ENCODE measurements at places on chromosomes 16 and 17.
A peak's percentile ranks its signal among the peaks of the same experiment; 100 is the strongest.

- peak; percentile 72 for DNase-seq
These were observed 36.8 kb downstream of the CBFA2T3 start for GRCh38 chr16:88939972-88940861.

GRCh38 chr17:34579017-34579946 is at the start of gene TMEM132E:
Gene TMEM132E, plus strand, starts transcription at chr17:34579582. Its CDS starts 1,495 bp downstream, at chr17:34581077.
- peak; percentile 4 for DNase-seq

- DNase-seq, result peak; percentile 41
These were observed 14.4 kb downstream of the GJD3 start for GRCh38 chr17:40349895-40350688.

- no peak for DNase-seq
These were observed 102.4 kb downstream of the CCT6B start for GRCh38 chr17:34858591-34859565.

DNA sequence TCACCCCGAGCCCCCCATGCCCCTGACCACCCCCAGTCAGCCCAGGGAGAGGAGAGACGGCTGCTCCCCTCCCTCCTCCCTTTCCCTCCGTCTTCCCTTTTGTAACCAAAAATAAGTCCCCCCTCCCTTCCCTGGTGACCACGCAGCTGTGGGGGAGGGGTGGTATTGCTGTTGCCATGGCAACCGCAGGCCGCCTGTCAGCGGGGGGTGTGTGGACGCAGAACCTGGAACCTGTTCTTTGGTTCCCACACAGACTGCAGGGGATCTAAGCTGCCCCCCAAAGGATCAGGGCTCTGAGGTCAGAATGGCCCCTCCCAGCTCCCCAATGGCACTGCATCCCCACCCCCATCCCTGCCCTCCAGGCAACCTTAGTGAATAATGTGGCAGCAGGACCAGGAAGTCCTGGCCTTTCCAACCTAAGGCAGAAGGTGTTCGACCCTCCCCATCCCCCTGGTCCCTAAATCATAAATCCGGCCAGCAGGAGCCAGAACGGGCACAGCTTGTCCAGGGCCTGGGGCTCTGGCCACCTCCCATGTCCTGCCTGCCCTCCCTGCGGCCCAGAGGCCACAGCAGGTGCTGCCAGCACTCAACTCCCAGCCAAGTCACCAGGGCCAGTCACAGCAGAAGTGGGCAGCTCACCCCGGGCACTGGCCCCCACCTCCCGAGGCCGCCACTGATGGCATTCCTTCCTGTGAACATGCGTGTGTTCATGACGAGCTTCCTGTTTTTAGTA is 12.0 kb downstream of the CA4 start:
- peak; percentile 59 for DNase-seq

- no peak for DNase-seq
These were observed 79.5 kb upstream of the RPL38 start for GRCh38 chr17:74123866-74124444.

DNA sequence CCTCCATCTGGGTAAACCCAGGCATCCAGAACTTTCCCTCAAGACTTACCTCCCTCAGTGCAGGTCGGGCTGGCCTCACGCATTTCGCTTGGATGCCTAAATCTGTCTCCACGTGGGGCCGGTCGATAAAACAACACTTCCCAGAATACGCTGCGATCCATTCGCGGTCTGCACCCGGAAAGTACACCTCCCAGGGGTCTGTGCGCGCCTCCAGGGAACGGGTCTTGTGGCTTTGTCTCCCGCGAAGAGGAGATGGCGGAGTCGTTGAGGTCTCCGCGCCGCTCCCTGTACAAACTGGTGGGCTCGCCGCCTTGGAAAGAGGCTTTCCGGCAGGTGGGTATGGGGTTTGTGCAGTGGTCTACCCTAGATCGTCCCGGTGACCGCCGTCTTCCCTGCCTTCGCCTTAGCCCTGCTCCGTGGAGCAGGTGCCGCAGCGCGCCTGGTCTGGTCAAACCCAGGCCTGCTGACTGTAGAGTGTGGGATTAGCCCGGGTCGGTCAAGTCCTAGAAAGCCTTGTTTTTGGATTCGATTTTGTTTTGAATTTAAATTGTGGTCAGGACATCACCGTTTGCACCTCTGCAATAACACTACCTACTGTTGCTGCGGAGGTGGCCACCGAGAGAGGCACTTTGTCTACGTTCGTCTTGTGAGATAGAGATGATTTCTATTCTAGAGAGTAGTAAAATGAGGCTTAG is at the start of gene RPAIN:
TSS of gene RPAIN (plus strand) at position 224 of the 695 bp plus-strand sequence. CDS start at position 253, 29 bp downstream.
- peak; percentile 94 for DNase-seq

DNA sequence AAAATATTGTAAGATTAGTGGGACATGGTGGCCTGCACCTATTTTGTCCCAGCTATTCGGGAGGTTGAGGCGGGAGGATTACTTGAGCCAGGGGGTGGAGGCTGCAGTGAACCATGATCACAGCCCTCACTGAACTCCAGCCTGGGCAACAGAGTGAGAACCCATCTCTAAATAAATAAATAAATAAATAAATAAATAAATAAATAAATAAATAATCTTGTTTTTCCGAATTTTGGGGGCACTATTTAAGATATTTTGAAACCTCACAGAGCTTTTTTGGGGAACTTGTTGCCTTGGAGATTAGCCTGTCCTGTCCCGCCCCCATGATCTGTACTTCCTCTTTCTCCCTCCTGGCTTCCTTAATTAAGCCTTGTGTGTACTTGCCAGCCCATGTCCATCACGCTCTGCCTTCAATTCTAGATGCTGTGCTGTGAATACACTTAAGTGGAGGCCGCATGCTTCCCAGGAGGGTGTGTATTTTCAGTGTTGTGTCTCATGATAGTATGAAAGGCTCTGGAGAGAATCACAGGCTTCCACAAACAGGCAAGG is 4.4 kb downstream of the LGALS9 start:
- DNase-seq, result no peak

DNA sequence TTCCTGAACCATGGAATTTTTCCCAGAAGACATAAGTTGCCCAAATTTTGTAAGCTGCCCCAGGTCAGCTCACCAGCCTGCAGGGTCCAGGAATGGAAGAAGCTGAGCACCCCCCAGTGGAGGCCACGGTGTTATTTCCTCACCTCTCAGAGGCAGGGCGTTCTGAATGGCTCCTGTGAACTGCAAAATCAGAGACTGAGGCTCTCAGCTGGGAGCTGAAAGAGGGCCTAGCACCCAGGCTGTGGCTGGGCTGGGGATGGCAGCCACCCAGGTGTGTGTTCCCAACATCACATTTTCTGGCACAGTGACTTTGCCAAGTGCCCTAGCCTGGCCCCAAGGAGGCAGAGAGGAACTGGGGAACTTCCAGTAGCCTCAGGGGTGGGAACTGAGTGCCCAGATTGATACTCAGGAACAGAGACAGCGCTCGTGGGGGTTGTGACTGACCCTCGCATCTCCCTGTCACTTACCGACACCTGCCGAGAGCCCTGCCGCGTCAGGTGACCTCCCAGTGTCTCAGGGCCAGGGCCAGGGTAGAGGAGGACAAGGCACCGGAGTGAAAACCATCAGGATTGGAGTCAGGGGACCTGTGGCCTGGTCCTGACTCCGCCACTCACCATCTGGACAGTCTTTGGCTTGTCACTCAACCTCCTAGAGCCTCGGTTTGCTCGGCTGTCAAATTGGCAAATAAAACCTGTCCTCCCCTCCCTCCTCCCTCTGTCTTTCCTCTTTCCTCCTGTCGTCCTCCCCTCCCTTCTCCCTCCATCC is 11.3 kb downstream of the CACNG4 start:
- DNase-seq, result peak; percentile 26

GRCh38 chr16:56349086-56349415 is 76.3 kb downstream of the AMFR start:
- DNase-seq, result no peak

- no peak for DNase-seq
These were observed 579 bp upstream of the LRRC59 start for GRCh38 chr17:50397919-50398285.

DNA sequence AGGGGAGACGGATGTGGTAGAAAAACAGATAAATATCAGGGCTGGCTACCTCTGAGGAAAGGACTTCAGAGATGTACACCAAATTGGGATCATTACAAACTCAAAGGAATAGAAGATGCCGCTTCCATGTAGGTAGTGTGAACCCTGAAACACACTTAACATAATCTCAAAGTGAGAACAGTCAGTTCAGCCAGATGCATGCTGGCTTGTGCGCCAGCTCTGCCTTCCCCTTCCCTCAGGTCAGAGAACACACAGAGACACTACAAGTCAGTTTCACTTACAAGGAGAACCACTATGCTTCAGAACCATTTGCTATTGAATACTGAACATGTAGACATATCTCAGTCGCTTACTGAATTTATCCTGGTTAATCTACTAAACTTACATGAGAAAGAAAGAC is 176.0 kb upstream of the AXIN2 start:
- no peak for DNase-seq

DNA sequence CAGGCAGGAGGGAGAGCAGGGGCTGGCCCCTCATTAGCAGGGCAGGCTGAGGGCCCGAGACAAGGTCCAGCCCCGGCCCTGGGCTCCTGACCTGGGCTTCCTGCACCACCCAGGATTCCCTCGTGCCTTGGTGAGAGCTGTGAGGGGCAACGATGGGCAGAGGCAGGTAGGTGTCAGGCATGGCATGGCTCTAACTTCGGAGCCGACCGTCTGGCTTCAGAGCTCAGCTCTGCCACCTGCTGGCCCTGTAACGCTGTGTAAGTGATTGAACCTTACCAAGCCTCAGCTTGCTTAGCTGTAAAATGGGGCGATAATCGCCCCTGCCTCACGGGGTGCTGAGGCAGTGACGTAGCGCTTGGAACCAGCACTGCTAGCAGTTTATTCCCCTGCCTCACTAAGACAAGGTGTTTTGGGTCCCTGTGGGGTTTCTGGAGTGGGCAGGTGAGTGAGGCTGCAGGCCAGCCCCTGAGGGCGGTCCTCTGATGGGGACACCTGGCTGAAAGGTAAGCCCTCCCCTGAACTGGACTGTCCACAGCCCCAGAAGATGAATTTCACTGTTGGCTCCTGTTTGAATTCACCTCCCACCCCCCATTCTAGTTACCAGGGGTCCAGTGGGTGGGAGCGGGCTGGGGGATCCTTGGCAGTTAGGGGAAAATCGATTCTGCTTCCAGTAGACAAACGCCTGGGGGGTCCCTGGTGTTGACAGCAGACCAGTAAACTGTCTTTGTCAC is 184.8 kb upstream of the GSE1 start:
- DNase-seq, result no peak

- no peak for DNase-seq
These were observed 3.6 kb downstream of the CDT1 start for GRCh38 chr16:88807142-88807625.

DNA sequence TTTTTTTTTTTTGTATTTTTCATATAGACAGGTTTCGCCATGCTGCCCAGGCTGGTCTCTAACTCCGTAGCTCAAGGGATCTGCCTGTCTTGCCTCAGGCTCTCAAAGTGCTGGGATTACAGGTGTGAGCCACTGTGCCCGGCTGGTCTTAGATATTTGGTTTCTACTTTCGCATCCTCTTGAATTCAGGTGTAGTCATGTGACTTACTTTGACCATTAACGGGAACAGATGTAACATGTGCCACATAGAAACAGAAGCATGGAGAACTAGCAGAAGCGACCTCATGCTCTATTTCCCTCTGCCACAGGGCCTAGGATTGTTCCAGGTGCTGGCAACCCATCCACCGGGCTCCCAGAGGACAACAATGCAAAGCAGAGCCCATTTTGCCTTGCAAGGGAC is 166.6 kb downstream of the CYLD start:
- no peak for DNase-seq

DNA sequence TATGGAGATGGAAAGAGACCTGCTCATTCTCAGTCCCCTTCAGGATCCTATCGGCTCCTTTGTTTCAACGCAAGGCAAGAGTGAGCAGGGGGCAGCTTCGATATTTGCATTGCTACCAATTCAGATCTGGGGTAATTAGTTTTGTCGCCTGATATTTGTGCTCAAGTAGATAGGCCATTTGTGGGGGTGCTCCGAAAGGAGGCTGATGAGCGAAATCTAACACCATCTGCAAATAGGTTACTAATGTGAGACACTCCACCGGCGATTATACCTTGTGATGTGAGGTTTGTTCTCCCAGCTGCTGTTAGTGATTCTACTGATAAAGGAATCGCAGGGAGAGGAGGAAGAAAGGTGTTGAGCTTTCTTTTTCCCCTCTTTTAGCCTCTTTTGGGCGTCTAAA is 31.5 kb downstream of the WSCD1 start:
- DNase-seq, result no peak

- DNase-seq, result no peak
These were observed 7.5 kb upstream of the ITGB3 start for GRCh38 chr17:47246120-47246519.

- DNase-seq, result no peak
These were observed 848 bp upstream of the KRT19 start for GRCh38 chr17:41528959-41529353.

DNA sequence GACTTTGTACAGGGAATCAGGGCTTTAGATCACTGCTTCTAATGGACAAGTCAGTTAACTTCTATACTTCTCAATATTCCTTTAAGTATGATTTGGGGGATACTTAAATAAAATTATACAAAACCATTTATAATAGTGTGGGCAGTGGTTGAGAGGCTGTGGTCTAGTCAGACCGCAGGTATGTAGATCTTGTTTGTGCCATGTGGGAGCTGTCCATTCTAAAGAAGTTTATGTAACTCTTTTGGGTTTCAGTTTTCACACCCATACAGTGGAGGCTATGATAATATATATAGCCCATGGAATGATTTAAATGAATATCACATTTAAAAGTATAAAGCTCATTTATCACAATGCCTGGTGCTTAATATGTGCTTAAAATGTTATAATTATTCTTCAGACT is 654.3 kb upstream of the KIF2B start:
- no peak for DNase-seq

- DNase-seq, result no peak
These were observed 634.1 kb upstream of the RBFOX1 start for GRCh38 chr16:6698548-6698947.

DNA sequence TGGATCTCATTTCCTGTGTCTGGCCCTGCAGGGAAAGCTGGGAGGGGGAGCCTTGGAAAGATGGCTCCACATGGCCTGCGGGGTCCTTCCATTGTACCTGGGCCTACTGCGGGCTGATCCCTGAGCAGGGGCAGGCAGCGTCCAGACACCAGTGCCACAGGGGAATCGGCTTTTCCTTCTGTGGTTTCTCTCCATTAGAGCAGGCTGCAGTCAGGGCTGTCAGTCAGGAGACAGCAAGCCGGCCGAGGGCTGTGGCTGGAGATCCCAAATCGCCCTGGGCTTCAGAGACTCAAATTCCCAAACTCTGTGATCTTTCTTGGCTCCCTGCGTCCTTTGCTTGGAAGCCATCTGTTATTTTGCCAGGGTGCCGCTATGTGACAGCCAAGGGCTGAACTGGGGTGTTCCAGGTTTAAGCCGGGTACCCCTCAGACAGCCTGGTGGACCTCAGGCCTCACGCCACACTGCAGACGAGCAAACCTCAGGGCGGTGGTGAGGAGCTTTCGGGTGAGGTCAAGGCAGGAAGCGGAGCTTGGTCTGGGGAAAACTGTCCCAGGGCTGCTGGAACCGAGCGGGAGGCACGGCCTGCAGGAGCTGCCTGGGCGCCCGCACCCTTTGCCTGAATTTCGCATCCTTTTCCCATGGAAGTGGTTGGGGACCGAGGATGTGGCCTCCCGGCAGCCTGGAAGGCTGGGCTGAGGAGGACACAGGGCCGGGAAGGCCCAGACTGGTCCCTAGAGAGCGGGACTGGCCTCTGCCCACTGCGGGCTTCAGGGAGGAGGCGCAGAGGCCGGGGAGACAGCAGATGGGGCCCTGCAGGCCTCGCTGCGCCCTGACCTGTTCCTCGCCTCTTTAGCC is 1.5 kb upstream of the CPNE7 start:
- DNase-seq, result peak; percentile 48
